ENCODE measurements at places on chromosomes 16 and 17. TPM values are rescaled to one million over a fixed set of nuclear protein-coding genes. Genes with fewer than 3 reads are reported as not detected.

Gene TBC1D3G
- not detected for total RNA-seq

Gene TNP2
- not detected for total RNA-seq

Gene FBXW10B
- not detected for total RNA-seq

Gene TPSD1
- 3.2 TPM for total RNA-seq

GRCh38 chr16:85627526-85628264 is 14.6 kb downstream of the GSE1 start:
- H3K27ac ChIP-seq = no peak overlapping the region
- no peak for DNase-seq
- H3K27me3 ChIP-seq = no peaks in the 10 kb centered on the region
- H3K36me3 ChIP-seq = peaks cover 8% of the 10 kb centered on the region
- no peak overlapping the region for H3K4me3 ChIP-seq

GRCh38 chr17:9361188-9361955 is 214.2 kb downstream of the STX8 start:
- H3K27ac ChIP-seq = no peak overlapping the region
- no peaks in the 10 kb centered on the region for H3K27me3 ChIP-seq
- H3K36me3 ChIP-seq = no peaks in the 10 kb centered on the region
- no peak for DNase-seq
- H3K4me3 ChIP-seq = no peak overlapping the region

GRCh38 chr17:17880577-17881196 is 43.9 kb upstream of the SREBF1 start:
- no peaks in the 10 kb centered on the region for H3K4me1 ChIP-seq
- no peak overlapping the region for H3K4me3 ChIP-seq
- peaks cover 47% of the 10 kb centered on the region for H3K36me3 ChIP-seq
- no peaks in the 10 kb centered on the region for H3K27me3 ChIP-seq
- no peak overlapping the region for H3K27ac ChIP-seq

- no peaks in the 10 kb centered on the region for H3K4me1 ChIP-seq
- no peak overlapping the region for H3K4me3 ChIP-seq
- H3K27me3 ChIP-seq = no peaks in the 10 kb centered on the region
- no peak overlapping the region for H3K27ac ChIP-seq
- no peaks in the 10 kb centered on the region for H3K36me3 ChIP-seq
- no peak for DNase-seq
Observed at GRCh38 chr17:56158344-56158743, 5.1 kb downstream of the ANKFN1 start.

- H3K4me3 ChIP-seq = no peak overlapping the region
- H3K36me3 ChIP-seq = no peaks in the 10 kb centered on the region
- H3K27ac ChIP-seq = no peak overlapping the region
Observed at GRCh38 chr17:77233635-77234334, 93.0 kb downstream of the SEC14L1 start.

DNA sequence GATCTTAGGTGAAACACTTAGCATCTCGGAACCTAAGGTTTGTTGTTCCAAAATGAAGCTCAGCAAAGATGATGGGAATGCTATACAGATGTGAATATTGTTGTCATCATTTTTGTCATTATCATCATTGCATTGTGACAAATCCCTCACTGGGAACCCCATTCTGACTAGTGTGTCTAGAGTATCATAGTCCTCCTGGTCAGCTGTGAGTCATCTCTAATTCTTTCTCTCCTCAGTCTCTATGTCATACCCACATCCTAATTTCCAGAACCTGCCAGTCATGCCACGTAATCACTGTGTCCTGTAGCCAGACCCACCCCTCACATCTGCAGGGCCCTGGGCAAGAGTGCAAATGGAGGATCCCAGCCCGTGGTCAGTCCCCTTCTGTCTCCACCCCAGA is 60.5 kb upstream of the CLEC3A start:
- H3K27ac ChIP-seq = no peak overlapping the region
- H3K4me3 ChIP-seq = no peak overlapping the region
- H3K27me3 ChIP-seq = no peaks in the 10 kb centered on the region
- no peaks in the 10 kb centered on the region for H3K4me1 ChIP-seq
- DNase-seq = no peak

DNA sequence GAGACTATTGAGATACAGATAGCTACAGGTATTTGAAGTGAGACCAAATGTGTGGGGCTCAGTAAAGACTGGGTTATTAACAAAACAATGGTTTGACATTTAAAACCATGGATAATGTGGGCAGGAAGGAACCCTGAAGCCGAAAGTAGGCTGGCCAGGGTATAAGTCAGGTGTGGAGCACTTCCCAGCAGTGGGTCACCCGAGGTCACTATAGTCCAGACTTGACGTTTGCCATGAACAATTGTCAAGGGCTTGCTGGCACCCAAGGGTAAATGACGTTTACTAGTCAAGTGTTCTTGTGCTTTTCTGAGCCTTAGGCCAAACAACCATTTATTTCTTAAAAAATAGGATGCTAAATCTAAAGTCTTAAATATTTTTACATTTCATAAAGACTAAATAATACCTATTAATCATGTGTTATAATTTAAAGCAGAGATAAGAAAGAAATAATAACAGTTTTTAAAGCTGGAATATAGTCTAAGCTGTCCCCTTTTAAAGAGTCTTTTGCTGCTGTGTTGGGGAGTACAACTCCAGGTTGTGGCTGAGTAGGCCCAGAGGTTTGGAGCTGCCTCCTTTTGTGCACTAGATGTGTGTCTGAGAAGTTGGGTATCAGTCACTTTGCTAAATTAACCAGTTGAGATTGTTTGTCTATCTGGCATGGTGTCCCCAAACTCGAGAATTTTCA is 15.7 kb downstream of the ALDH3A2 start:
- peaks cover 15% of the 10 kb centered on the region for H3K36me3 ChIP-seq
- H3K4me1 ChIP-seq = no peaks in the 10 kb centered on the region
